ENCODE measurements at places on chromosomes 13 and 19.

GRCh38 chr19:5705552-5705951, 14.4 kb downstream of the LONP1 start:
- DNase-seq: no peak

- no peak for DNase-seq
These were observed 85.7 kb downstream of the LRRC63 start for GRCh38 chr13:46297361-46297811.

DNA sequence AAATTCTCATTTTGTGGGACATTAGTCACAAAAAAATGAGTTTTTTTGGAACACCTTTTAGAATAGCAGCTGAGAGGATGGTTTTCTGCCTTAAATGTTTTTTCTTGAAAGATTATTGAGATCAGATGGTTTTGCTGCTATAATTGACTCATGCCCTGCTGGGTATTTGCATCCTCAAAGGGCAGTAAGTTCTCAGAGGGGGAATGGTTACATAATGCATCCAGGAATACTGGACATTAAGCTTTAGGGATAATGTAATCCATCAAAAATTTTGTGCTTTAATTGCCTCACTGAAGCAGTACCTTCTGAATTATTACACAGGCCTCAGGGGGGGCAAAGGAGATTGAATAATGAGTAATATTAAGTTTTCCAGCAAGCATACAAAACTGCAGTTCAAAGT, 866.3 kb upstream of the SPRY2 start:
- DNase-seq: no peak

- DNase-seq: no peak
These were observed 1077.1 kb downstream of the UQCRFS1 start for GRCh38 chr19:28135825-28136224.

DNA sequence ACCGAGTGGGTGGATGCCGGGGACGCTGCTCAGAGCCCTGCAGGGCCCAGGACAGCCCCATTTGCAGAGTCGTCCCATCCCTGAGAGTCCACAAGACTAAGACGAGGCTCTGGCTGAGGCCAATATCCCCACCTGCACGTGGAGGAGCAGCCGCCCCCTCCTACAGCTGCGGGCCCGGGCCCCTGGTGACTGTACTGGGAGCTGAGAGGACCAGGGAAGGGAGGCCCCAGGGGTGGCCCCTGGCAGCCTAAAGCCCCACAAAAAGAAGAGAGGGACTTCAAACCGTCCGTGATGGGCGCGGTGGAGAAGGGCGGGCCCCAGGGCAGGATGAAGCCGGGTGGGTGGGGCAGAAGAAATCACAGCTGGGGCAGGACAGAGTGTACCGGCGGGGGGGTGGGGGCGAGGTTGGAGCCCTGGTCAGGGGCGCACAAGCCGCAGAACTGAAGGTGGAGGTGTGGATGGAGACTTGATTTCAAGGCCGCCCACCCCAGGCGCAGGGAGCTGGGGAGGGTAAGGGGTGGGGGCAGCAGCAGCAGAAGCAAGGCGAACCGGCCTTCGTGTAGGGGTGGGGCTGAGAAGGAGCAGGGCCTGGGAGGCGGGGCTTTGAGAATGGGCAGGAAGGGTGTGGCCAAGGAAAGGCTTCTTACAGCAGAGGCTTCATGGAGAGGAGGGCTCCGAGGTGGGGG, 12.9 kb downstream of the CFD start:
- peak; percentile 67 for DNase-seq

DNA sequence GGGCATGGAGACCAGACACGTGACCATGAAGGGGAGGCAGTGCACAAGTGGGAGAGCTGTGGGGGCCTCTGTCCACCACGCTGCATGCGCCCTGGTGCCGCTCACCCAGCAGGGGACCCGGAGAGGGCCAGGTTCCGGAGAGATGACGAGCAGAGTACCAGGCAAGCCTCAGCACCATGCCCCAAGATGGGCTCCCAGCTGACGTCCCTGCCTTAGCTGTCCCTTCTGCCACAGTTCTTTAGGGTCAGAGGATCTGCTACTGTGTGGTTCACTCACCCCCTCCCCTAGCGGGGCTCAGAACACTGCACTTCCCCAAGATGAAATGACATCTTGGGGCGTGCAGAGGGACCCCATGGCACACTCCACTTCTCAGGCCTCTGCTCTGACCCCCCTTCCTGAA, 9.6 kb upstream of the PRKD2 start:
- DNase-seq: no peak

DNA sequence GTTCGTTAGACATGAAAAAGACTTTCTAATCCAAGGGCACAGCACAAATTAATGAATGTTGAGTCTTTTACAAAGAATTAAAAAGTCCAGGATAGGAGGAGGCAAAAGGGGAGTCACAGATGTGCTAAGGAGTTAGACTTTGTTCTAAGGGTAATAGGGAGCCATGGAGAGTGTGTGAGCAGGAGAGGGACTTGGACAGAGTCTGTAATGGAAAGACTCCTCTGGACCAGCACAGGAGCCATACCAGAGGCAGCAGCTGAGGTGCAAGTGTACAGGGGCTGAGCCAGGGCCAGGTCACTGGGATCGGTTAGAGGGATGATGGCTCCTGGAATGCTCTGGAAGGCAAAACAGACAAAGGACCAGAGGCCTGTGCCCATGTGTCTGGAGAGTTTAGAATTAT, 10.5 kb downstream of the GTPBP3 start:
- DNase-seq: no peak

DNA sequence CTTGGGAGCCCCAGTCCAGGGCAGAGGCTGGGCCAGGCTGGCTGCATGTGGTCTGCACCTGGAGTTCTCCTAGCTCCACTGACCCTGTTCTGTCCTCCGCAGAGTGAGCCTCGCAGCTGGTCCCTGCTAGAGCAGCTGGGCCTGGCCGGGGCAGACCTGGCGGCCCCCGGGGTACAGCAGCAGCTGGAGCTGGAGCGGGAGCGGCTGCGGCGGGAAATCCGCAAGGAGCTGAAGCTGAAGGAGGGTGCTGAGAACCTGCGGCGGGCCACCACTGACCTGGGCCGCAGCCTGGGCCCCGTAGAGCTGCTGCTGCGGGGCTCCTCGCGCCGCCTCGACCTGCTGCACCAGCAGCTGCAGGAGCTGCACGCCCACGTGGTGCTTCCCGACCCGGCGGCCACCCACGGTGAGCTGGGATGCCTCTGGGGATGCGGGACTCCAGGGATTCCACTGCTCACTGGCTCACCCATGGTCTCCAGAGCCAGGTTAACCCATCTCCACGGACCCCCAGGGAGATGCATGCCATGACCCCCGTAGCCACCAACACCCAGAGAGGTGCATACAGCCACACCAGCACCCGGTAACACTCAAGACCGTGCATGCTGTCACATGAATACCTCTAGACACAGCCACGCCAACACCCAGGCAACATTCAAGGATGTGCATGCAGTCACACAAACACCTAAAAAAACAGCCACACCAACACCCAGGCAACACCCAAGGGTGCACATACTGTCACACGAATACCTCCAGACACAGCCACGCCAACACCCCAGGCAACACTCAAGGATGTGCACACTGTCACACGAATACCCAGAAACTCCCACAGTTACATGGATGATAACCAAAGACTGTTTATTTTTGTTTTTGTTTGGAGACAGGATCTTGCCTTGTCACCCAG, 8.2 kb downstream of the PKN1 start:
- DNase-seq: no peak

GRCh38 chr13:41533266-41534052, 76.1 kb downstream of the RGCC start:
- no peak for DNase-seq

DNA sequence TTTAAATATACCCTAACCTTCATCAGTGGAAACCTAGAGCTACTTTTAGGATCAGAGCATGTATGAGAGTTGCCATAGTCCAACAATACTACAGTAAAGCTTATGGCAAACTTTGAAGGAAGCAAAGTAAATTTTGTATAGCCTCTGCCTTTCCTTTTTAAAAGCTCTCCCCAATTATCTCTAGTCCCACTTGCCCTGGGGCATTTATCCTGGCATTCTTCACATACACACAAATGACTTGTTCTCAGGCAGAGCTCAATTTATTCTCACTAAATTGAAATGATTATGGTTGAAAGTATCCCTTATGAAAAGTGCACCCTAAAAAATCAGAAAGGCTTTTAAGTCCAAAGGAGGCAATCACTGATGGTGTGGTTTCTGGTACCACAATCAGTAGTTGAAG, 94.1 kb upstream of the UFM1 start:
- no peak for DNase-seq

DNA sequence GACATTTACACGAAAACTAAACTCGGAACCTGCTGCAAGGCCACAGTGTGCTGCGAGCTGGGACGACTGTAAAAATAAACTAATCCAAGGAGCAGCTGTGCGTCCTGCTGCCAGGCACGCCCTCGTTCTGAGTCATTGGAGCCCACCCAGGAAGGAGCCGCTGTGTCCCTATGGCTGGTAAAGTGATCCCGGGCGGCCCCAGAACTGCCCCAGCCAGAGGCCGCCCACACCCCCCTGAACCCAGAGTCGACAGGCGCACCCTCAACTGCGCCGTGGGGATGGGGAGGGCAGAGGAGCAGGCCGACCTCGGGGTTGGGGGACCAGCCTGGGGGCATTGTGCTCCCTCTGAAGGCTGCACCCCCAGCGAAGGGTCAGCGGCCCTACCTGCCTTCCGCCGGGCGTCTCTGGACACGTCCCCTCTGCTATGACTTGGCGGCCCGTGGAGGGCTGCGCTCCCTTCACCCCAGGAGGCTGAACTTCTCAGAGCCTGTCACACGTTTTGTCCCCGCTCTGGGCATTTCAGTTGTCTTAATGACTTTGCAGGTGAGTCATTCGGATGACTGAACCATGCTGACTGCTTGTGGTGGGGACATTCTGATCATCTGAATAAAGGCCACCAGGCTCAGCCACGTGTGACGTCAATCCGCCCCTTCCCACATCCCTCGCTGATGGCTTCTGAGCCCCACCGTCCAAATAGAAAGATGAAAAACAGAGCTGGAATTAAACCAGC, 42.7 kb downstream of the ADPRHL1 start:
- DNase-seq: no peak

- DNase-seq: no peak
These were observed 117.6 kb upstream of the MCF2L start for GRCh38 chr13:112851107-112852038.

DNA sequence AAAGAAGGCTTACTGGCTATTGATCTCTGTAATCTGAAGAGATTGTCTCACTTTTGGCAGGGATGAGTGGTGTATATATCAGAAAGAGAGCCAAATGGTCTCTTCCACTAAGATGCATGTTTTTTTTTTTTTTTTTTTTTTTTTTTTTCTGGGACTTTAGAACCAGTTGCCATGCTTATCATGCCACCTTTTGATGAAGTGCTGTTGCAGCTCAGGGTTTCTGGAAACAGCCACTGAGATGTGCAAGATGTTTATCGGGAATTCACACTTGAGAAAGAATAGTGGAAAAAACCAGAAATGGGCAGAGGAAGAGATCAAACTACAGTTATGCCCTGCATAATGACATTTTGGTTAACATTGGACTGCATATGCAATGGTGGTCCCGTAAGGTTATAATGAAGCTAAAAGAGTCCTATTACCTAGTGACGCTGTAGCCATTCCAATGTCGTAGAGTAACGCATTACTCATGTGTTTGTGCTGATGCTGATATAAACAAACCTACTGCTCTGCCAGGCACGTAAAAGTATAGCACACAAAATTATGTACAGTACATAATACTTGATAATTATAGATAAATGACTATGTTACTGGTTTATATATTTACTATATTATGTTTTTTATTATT, 121.0 kb downstream of the KLF5 start:
- DNase-seq: no peak

GRCh38 chr19:17420475-17420924, 653 bp downstream of the MVB12A start:
- no peak for DNase-seq

DNA sequence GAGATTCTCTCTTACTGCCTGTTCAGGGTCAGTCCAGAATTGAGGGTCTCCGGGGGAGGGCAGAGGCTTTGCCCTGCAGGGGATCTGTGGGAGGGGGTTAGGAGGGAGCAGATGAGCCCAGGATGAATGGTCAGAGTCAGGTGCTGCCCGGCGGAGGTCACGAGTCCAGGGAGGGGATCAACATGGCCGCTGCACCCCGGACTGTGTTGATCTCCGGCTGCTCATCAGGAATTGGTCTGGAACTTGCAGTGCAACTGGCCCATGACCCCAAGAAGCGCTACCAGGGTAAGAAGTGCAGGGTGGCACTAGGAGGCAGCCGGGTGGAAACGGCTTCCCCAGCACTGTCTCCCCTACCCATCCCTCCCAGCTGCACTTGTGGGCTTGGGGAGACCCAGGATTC, at the start of gene RDH8:
TSS of gene RDH8 (plus strand) at position 168 of the 400 bp plus-strand sequence. CDS start at position 183, 15 bp downstream.
- no peak for DNase-seq

DNA sequence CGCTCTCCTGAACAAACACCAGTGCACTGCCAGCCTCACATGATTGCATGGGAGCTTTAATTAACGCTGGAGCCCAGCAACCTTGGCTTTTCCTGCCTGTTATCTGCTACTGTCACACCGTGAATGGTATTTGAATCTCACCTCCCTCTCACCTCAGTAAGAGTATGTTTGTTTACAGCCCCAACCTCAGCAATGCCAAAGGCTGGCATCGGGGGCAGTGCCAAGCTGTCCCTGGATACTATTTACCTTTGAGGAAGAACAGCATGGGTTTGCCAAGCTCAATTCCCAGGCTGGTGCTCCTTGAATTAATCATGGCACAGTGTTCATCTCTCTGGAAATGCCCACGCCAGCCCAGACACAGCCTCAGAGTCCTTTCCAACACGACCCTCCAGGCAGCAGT, 57.2 kb upstream of the SERPINE3 start:
- no peak for DNase-seq

- no peak for DNase-seq
These were observed 100.2 kb downstream of the ZIC5 start for GRCh38 chr13:99871249-99871898.

- no peak for DNase-seq
These were observed 2.0 kb downstream of the MTUS2 start for GRCh38 chr13:28822151-28822550.

GRCh38 chr13:41231786-41232185, 31.6 kb downstream of the MTRF1 start:
- no peak for DNase-seq

DNA sequence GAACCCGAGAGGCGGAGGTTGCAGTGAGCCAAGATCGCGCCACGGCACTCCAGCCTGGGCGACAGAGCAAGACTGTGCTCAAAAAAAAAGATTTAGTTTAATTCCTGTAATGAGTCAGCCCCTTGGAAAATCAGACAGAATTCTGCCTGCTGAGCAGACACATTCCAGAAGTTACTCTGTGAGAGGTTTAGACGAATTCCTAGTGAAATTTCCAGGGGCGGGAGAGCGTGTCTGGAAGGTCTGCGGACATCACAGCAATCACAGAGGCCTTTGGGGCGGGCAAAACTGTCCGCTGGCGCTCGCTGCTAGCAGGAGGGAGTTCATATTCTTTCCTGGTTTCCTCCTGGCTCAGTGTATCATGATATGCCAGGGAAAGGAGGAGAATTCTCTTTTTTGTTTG, 17.5 kb downstream of the MISP start:
- no peak for DNase-seq

GRCh38 chr13:49216334-49216733, 3.8 kb upstream of the MLNR start:
- DNase-seq: no peak

GRCh38 chr19:6531163-6531955, 533 bp downstream of the TNFSF9 start:
- no peak for DNase-seq
